ENCODE measurements at places on chromosomes 5 and 9.

DNA sequence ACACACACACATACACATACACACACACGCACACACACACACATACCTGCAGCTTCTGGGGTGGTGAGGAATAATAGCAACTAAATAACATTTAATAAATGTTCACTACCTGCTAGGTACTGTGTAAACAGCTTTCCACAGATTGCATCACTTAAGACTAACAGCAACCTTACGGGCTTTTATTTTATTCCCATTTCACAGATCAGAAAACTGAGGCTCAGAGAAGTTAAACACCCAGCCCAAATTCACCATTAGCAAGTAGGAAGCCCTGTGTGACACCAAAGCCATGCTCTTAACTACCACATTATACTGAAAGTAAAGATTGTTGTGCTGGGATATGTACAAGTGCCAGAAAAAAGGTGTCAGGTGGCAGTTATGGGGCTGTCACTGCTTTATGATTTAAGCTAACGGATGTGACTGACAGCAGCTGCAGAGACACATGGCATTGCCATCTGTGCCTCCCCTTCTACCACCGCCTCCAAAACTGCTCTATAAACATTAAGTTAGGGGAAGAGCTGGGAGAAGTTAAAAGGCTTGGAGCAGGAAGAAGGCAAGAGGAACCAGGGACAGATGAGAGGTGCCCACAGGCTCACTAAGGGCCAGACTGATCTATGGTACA, 13.6 kb downstream of the MTMR12 start:
- DNase-seq, result no peak

DNA sequence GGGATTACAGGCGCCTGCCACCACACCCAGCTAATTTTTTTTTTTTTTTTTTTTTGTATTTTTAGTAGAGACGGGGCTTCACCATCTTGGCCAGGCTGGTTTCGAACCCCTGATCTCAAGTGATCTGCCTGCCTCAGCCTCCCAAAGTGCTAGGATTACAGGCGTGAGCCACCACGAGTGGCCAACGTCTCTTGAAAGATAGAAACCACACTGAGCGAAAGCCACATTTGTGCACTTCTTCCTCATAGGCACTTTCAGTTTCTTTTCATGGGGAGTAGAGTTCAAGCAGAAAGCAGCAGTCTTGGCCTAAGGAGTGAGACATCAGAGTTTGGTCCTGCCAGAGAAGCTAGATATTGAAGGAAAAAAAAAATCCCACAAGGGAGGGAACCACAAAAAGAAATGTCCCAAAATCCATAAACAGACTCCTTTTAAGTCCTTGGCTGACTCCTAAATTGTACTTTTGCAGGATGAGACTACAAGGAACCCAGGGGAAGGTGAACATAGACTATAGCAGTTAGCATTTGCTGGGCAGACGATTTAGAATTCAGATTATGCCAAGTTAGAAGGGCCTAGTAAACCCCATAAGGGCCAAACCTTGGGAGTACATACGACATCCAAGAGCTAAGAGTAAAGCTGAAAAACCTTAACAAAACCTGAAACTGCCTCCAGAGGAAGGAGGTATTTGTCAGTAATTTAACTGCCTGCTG, 43.9 kb upstream of the GLIPR2 start:
- peak; percentile 1 for DNase-seq

- no peak for DNase-seq
Observed at GRCh38 chr5:122493091-122494021, 181.3 kb downstream of the SNCAIP start.

GRCh38 chr5:162283609-162284008, 216.0 kb downstream of the GABRG2 start:
- no peak for DNase-seq

GRCh38 chr5:151208481-151208914, 15.4 kb downstream of the CCDC69 start:
- DNase-seq, result no peak

GRCh38 chr9:138116521-138116920, 238.9 kb downstream of the CACNA1B start:
- DNase-seq, result no peak

DNA sequence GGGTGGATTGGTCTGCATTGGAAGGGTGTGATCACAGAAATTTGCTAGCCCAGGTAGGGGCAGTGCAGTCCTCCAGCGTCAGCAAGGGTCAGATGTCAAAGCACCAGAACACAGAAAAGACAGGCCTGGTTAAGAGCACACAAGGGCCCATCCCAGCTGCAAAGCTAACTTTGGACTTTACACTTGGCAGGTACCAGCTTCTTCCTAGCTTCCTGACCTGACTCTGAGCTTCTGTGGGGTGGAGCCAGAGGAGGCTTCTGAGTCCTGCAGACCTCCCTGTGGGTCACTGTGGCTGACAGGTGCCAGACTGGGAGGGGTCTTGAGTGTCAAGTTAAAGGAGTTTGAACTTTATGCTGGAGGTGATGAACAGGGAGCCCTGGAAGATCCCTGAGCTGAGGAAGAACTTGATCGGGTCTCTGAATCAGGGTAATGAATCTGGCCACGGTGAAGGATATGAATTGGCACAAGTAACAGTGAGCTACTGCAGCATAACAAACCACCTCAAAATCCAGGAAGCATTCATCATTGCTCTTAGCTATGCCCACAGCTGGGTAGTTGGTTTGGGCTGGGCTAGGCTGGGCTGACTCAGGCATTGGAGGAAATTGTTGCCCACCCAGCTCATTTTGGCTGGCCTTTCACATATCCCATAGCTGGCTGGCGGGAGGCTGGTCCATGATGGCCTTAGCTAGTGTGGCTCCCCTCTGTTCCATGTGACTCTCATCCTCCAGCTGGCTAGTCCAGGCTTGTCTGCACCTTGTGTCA, 63.4 kb downstream of the BARX1 start:
- DNase-seq, result no peak

- DNase-seq, result no peak
Observed at GRCh38 chr9:104740621-104741020, 6.9 kb upstream of the NIPSNAP3A start.

GRCh38 chr9:114656301-114656700, 1.3 kb downstream of the TEX53 start:
- no peak for DNase-seq

DNA sequence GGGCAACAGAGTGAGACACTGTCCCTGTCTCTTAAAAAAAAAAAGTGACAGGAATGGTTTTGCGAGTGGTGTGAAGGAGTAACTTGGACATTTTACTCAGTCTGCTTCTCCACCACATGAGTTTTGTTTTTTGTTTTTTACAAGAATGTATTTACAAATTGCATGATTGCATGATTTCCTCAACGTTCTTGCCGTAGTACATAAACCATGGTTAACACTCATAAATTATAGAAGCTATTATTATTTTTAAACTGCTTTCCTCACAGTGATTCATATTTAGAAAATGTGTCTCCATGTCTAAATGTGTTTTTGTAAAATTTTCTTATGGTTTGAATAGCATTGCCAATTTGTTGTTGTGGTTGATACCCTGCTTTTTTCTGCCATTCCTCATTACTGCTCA, 220.0 kb downstream of the GOLPH3 start:
- DNase-seq, result no peak

DNA sequence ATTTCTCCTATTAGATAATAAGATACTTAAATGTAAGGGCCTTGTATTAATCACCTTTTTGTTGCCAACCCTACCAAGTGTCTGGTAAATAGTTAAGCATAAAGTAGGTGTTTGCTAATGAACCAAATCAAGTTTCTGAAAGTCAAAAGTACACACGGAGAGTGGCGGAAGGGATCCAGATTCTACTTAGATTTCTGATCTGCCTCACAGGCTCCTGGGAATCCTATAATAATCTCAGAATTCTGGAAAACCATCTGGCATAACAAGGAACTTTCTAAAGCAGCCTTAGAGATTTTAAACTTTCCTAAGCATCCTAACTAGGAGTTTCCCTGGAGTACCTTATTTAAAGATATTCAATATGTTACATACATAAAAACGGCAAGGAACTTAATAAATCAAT, 363.2 kb upstream of the SMC2 start:
- DNase-seq, result no peak

DNA sequence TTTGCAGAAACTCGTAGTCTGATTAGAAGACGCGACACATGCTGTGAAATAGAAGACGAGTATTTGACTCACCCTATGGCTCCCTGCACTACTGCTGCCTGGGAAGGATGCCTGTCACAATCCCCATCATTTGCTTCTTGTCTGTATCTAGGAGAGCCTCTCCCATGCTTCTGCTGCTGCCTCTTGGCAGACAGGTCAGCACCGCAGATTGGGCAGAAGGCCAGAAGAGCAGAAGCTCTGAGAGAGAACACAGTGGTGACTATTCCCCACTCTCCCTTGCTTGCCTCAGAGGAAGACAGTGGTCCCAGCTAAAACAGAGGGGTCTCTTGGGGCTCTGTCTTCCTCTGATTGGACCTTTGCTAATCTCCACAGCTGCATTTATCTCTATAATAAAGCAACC, 84.0 kb upstream of the SMIM32 start:
- DNase-seq, result no peak

Data from activated naive CD4-positive, alpha-beta T cell (primary cell).